ENCODE measurements at places on chromosomes 4 and X.
A peak's percentile ranks its signal among the peaks of the same experiment; 100 is the strongest.

DNA sequence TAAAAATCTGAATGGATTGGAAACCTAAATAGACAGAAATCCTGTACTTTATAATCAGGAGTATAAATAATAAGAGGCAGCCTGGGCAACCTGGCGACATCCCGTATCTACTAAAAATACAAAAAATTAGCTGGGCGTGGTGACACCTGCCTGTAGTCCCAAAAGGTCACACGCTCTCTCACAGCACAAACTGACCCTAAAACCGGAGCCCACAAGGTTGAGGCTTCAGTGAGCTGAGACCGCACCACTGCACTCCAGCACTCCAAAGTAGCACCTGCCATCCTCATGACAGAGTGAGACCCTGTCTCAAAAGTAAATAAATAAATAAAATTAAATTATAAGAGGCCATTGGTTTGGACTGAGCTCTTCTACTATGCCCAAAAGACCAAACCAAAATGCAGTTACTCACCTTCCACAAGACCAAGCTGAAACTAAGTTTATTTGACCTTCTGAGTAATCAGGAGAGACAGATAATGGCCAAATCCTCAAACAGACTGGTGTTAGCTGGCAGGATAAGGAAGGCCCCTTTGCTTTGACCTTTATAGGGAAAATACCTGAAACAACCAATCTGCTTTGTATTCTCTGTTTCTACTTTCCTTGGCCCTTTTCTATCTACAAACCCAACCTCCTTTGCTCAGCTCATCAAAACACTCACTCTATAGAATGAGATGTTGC is 3.2 kb upstream of the GRSF1 start:
- DNase-seq = no peak

DNA sequence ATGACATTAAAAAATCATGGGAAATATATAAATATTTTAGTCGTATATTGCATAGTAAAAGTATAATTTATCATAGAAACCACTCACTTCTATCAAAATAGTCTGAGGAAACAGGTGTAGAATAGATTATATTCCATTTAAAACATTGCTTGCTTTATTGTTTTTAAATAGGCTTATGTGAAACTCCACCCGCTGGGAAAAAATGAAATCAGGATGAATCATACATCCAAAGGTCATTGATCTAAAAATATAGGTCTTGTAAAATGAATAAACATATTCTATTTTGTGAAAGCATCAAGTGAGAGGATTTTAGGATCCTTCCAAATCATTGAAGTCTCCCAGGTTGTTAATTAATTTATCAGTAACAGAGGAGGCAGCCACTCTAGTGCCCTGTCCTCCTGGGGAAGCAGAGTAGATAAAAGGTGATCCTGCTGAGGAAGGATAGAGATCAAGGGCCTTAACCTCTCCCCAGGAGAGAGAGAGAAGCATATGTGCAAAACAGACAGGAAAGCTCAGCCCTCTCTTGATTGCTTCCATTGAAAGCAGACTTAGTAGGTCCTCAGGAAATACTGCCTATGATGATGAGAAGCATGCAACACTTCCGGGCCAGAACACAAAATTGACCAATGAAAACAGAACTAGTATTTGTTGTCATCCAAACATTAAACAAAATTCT is 96.8 kb upstream of the MAP9 start:
- DNase-seq = no peak

GRCh38 chr4:184446132-184446658 is 28.2 kb downstream of the IRF2 start:
- DNase-seq = peak; percentile 50

DNA sequence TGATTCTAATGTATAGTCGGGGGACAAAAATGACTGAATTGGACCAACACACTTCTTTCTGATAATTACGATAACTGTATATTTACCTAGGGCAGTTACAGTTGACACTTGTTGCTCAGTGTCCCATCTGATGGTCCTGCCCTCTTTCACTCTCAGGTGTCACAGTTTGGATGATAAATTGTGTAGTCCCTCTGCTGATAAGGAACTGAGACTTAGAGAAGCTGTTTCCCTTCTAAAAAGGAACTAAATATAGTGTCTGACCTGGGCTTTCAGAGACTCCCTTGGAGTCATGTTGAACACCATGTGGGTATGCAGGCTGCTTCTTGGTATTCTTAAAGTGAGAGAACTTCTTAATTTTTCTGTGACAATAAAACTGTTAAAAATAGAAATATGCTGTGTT is 23.7 kb upstream of the PNPLA4 start:
- peak; percentile 7 for DNase-seq

DNA sequence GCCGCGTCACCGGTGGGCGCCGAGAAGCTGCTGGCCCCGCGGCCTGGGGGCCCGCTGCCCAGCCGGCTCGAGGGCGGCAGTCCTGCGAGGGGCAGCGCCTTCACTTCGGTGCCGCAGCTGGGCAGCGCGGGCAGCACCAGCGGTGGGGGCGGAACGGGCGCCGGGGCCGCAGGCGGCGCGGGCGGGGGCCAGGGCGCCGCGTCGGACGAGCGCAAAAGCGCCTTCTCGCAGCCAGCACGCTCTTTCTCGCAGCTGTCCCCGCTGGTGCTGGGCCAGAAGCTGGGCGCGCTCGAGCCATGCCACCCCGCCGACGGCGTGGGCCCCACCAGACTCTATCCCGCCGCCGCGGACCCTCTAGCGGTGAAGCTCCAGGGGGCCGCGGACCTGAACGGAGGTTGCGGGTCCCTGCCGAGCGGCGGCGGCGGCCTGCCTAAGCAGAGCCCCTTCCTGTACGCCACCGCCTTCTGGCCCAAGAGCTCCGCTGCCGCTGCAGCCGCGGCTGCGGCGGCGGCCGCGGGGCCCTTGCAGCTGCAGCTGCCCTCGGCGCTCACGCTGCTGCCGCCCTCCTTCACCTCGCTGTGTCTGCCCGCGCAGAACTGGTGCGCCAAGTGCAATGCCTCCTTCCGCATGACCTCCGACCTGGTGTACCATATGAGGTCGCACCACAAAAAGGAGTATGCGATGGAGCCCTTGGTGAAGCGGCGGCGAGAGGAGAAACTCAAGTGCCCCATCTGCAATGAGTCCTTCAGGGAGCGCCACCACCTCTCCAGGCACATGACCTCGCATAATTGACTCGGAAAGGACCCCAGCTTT is 5.6 kb downstream of the PRDM8 start:
- peak; percentile 84 for DNase-seq

Measured in hematopoietic multipotent progenitor cell treated with erythropoietin and hydrocortisone succinate and interleukin-3 and kit ligand, for 4 days (in vitro differentiated cells).